Renal pelvis (tissue), 12 donors: ENCODE measurements at places on chromosomes 2 and 18. TPM values are rescaled to one million over a fixed set of nuclear protein-coding genes. Genes with fewer than 3 reads are reported as not detected.

DNA sequence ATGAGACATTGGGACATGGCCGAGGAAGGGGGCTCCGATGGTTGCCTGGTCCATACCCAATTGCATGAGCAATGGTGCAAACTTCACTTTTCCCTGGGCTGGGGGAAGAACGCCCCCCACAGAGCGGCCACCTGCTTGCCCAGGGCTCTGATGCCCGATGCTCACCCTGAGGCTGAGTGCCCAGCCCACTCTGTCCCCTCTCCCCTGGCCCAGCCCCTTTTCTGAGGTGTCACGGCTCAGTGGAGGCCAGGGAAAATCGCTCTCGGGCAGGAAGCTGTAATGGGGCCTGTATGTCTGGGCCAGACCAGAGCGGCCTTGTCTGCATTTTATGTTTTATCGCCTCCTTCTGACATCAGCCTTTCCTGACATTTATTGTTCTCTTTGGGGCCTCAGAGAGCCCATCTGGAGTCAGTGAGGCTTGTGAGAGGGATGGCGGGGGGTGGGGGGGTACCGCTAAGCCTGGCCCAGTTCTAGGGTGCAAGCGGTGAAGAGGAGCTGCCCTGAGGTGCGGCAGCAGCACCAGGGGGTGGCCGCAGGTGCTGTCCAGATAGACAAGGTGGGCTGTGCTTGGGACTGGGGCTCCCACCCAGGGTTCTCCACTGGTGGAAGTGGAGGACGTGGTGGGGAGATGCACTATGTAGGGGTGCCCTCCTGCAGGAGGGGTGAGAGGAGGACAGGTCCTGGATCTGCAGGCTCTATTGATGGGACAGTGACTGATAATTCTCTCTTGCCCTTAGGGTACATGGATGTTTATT, 46.2 kb downstream of the INHBB start:
- DNase-seq, result no peak

Gene FNDC4
- polyA plus RNA-seq, result 6.6 TPM

GRCh38 chr2:174492963-174493431, 6.2 kb upstream of the GPR155 start:
- no peak for DNase-seq

Gene TMEM163
- 2.0 TPM for polyA plus RNA-seq

DNA sequence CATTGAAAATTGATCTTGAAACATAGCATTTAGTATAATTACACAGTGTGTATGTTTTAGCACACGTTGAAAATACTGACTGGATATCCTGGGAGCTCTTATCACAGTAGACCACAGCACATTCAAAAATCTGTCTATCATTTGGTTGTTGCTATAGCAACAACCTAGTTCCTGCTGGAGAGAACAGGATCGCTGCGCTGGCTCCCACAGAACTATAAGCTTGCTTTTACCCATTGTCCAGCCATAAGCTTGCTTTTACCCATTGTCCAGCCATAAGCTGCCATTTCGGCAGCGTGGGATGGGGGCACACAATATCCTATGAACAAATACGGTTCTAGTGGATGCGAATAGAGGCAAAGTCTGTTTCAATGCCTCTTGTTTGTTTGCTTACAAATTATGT, 70.4 kb upstream of the ST6GAL2 start:
- DNase-seq, result no peak

DNA sequence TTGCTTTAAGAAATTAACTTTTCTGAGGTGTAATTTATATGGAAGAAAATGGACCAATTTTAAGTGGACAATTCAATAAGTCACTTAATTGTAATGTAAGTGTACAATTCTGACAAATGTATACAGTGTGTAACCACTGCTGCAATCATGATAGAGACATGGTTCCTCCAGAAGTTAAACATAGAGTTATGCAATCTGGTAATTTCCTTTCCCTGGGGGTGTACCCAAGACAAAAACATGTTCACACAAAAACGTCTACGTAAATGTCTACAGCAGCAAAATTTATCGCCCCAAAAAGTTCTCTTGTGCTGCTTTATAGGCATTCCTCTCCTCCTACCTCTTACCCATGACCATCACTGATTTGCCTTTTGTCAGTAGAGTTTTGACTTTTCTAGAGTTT, 141.5 kb downstream of the AQP4 start:
- DNase-seq, result no peak

Gene GPR75
- polyA plus RNA-seq, result 1.6 TPM

Gene MLPH
- 5.1 TPM for polyA plus RNA-seq

GRCh38 chr18:4547126-4547525, 92.0 kb upstream of the DLGAP1 start:
- no peak for DNase-seq

GRCh38 chr2:96093528-96093927, 22.8 kb downstream of the ADRA2B start:
- no peak for DNase-seq

Gene PCARE
- 0.46 TPM for polyA plus RNA-seq

Gene VIT
- polyA plus RNA-seq, result not detected

GRCh38 chr2:28626891-28627421, 124.7 kb upstream of the PPP1CB start:
- DNase-seq, result no peak

- no peak for DNase-seq
These were observed 11.2 kb downstream of the SAP130 start for GRCh38 chr2:128016620-128017019.

- no peak for DNase-seq
These were observed 54.8 kb downstream of the ZNF407 start for GRCh38 chr18:74652392-74652988.

Gene CYRIA
- polyA plus RNA-seq, result 2.1 TPM

- DNase-seq, result no peak
These were observed 41.6 kb downstream of the GFPT1 start for GRCh38 chr2:69345434-69345833.

Gene UGT1A5
- polyA plus RNA-seq, result not detected

GRCh38 chr2:217335341-217335966, 475.6 kb upstream of the TNP1 start:
- DNase-seq, result no peak

Gene C2orf80
- polyA plus RNA-seq, result 0.27 TPM

Gene REG3G
- 0.14 TPM for polyA plus RNA-seq

DNA sequence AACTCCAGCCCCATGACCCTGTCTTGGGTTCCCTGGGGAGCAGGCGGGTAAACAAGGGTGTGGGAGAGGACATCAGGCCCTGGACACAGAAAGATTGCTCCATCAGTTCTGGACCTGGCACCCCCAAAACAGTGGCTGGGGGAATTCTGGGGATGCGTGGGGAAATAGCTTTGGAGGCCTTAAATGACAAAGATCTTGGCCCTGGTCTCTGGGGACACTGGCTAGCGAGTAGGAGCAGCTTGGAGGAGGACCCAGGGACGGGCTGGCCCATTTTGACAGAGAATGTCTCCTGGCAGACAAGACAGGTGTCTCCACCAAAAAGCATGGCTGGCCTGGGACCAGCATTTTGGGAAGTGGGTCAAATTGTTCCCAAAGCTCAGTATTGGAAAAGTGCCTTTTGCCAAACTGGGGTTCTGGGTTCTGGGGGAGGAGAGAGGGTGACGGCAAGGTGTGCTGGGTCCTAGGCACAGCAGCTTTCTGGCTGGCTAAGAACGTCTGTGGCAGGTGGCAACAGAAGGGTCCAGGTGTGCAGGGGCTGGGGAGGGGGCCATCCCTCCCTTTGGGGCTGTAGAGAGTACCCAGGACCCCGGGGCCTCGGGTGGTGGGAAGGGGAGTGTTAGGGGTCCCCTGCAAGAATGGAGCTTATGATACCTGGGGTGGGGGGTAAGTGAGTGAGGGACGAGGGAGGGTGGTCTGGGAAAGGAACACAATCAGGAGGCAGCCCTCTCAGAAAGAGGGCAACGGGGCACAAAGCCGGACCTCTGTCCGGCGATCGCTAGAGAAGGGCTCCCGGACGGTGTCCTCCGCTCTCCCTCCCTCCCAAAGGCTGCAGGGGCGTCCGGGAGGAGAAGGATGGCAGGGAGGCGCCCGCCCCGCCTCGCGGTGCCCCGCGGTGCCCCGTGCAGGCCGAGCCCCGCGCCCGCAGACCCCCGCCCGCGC, 556 bp downstream of the CYRIA start:
- no peak for DNase-seq

DNA sequence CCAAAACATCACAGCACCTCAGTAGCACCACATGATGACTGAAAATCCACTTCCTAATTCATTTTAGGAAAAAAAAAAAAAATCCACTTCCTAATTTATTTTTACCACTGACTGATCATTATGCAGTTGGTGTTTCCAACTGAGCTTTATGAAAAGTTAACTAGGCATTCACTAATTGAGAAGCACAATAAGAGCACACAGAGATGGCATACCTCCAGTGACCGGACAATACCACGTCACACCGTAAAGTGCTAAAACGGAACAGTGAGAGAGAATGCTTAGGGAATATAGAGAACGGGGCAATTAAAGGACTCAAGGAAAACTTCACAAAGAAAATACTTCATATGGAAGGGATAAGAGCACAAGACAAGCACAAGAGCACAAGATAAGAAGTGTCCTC, 212.5 kb downstream of the NBAS start:
- DNase-seq, result no peak

Gene KLHL41
- polyA plus RNA-seq, result 3.2 TPM

- no peak for DNase-seq
These were observed 25.5 kb upstream of the YWHAQ start for GRCh38 chr2:9656270-9656766.

GRCh38 chr2:60484133-60484645, 69.3 kb downstream of the BCL11A start:
- DNase-seq, result no peak

- no peak for DNase-seq
These were observed 43.2 kb downstream of the ITPRID2 start for GRCh38 chr2:181934694-181935093.

DNA sequence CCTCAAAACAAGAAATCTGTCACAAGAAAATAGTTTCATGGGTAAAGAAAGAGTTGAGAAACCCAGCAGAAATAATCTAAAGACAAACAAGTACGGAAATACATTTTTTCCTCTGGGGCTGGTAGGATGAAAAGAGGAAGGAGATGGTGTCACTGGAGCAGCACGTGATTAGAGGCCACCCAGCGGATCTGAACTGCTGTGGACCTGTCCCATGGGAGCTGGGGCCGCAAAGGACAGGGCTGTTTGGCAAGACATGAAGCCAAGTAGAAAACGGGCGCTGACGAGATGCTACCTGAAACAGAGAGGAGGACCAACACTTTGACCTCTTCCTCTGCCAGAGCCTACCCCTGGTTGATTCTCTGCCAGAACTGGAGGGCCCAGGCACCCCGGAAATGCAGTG, 295.4 kb upstream of the ATP5MC3 start:
- DNase-seq, result no peak

GRCh38 chr2:127181851-127182250, 38.2 kb downstream of the CYP27C1 start:
- DNase-seq, result no peak

Gene SERPINB13
- polyA plus RNA-seq, result not detected

DNA sequence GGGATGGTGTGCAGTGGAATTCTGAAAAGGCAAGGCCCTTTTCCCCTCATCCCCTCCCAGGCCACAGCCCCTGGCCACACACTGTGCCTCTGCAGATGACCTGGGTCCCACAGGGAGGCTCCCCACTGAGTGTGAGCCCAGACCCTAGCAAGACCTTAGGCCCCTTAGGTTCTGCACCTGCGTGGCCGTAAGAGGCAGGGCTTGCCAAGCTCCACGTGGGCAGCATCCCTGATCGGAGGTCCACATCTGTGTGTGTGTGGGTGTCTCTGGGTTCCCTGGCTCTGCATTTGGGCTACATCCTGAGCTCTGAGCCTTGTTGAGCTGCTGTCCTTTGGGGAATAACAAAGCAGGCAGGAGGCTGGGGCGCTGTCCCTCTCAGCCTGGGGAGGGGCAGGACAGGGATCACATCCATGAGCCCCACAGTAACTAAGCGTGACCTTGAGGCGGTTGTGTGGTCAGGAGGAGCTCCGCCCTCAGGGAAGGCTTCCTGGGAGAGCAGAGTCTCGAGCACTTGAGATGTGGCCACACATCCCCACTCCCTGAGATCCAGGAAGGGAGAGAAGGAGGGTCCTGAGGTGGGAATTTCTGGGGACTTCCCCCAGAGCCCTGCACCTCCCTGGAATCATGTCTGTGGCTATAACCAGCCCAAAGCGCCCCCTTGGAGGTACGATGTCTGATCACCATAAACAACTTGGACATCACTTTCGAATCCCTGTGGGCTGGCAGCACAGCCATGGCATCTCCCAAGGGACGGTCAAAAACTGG, 84.8 kb downstream of the STPG4 start:
- no peak for DNase-seq

- no peak for DNase-seq
These were observed 55.6 kb downstream of the FAM168B start for GRCh38 chr2:131037398-131038257.

Gene GNLY
- polyA plus RNA-seq, result 0.19 TPM

Gene QPCT
- polyA plus RNA-seq, result 11.5 TPM

GRCh38 chr2:13522917-13523821, 806.4 kb downstream of the TRIB2 start:
- no peak for DNase-seq

Gene HS1BP3
- 18.7 TPM for polyA plus RNA-seq
